ENCODE measurements at places on chromosomes 13 and 19.

GRCh38 chr19:18058208-18059009, 28.3 kb downstream of the IL12RB1 start:
- DNase-seq: peak; percentile 93

DNA sequence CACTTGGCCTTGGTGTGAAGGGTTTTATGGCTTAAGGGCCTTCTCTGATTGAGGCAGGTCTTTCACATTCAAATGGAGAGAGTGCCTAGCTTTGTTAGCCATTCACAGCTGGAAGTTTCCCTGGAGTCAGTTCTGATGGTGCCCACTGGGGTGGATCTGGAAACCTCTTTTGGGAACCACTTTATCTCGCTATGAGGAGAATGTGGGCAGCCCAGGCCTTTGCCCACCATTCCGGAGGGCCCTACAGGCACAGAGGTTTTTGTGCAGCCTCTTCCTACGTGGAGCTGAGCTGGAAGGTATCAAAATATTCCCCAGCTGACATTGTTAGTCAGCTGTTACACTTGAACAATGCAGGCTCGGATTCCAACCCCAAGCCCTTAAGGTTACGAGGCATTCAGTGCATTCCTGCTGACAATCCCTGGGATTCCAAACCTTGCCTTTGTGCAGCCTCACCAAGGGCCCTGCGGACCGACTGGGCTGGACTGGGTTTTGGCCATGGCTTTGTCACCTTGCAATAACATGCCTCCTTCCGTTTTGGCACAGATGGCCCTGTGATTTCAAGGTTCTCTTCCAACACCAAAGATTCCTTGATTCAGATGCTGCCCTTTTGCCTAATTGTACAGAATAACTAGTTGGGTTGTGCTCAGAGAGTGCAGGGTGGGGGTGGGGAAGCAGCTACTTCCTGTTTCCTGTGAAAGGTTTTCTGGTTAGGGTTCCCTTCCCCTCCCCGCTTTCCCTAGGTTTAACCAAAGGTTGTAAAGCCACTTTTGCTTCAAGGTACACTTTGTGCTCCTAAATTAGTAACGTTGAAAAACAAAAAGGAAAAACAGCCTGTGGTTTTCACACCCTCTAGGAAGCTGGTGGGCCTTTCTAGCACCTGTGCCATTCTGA, 27.0 kb downstream of the SAE1 start:
- no peak for DNase-seq

GRCh38 chr19:52231154-52231910, 38.1 kb upstream of the ZNF766 start:
- DNase-seq: no peak

DNA sequence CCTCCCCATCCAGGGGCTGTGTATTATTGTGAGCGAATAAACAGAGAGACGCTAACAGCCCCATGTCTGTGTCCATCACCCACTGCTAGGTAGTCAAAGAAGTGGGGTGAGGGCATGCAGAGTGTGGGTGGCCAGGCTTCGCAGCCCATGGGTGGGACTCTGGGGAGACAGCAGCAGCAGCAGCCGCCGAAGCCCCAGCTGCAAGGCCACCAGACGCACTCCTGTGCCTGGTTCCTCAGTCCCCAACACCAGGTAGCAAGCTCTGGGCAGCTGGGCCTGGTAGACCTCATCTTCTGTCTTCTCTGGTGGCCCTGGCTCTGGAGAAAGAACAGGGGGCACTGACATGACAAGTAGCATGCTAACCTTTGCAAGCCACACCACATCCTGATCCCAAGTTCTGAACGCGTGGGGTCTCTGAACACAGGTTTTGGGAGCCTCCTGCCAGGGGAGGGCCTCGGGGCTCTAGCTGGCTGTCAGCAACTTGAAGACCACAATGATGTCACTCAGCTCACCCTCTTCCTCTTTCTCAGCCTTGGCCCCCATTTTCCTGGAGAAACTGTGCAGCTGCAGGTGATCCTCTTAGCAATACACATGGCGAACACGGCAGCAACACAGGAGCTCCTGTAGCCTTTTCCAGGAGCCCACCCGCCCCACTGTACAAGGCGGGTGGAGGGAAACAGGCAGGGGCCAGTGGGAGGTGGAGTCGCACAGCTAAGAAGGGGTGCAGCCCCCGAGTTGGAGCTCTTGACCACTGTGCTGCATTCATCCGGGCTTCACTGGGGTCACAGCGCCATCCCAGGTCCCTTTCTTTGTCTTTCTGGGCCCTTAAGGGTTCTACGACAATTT, 5.8 kb downstream of the FUZ start:
- DNase-seq: no peak

GRCh38 chr19:18173054-18173571, 500 bp upstream of the IFI30 start:
- DNase-seq: no peak

- DNase-seq: no peak
Observed at GRCh38 chr13:34405410-34406181, 536.5 kb upstream of the NBEA start.

- DNase-seq: peak; percentile 57
Observed at GRCh38 chr13:40564342-40565001, 102.0 kb downstream of the FOXO1 start.

GRCh38 chr13:71852736-71853135, 14.3 kb downstream of the DACH1 start:
- no peak for DNase-seq

DNA sequence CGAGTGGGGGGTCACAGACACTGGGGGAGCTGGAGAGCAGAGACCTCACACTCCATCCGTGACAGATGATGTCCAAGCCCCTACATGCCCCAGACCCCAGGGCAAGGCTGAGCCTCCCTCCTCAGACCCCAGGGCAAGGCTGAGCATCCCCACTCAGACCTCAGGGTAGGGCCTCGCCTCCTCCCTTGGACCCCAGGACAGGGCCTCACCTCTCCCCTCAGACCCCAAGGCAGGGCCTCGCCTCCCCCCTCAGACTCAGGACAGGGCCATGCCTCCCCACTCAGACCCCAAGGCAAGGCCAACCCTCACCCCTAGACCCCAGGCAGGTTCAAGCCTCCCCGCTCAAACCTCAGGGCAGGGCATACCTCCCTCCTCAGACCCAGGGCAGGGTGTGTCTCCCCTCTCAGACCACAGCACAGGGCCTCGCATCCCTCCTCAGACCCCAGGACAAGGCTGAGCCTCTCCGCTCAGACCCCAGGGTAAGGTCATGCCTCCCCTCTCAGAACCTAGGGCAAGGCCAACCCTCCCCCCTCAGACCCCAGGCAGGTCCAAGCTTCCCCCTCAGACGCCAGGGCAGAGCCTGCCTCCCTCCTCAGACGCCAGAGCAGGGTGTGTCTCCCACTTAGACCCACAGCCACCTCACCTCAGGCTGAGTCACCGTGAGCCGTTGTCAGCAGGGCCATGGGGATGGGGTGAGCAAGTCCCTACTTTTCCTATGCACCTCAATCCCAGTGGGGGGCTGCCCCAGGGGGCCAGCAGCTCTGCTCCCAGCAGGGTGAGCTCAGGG, 1.7 kb upstream of the S1PR4 start:
- DNase-seq: no peak

- DNase-seq: no peak
Observed at GRCh38 chr19:18344582-18344950, 4.2 kb downstream of the PGPEP1 start.

DNA sequence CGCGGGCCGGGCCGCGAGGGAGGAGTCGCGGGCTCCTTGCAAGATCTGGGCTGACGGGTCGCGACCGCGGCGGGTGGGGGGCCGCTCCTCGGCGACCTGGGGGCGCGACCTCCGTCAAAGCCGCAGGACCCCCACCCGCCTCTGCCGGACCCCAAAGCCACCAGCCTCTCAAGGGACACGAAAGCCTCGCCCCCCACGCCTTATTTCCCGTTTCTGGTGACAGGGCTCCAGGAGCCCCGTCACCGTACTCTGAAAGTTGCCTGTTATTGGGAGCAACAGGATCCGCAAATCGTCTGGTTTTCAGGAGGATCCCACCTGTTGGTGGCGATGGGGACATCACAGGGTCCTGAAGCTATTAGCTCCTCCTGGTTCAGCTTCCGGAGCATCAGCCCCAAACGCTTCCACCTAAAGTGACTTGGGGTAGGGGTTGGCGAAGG, 530 bp downstream of the MAU2 start:
- no peak for DNase-seq

- no peak for DNase-seq
Observed at GRCh38 chr13:49256841-49257240, 9.1 kb downstream of the CDADC1 start.

- DNase-seq: no peak
Observed at GRCh38 chr19:58334691-58335249, 8.0 kb downstream of the ZSCAN22 start.

DNA sequence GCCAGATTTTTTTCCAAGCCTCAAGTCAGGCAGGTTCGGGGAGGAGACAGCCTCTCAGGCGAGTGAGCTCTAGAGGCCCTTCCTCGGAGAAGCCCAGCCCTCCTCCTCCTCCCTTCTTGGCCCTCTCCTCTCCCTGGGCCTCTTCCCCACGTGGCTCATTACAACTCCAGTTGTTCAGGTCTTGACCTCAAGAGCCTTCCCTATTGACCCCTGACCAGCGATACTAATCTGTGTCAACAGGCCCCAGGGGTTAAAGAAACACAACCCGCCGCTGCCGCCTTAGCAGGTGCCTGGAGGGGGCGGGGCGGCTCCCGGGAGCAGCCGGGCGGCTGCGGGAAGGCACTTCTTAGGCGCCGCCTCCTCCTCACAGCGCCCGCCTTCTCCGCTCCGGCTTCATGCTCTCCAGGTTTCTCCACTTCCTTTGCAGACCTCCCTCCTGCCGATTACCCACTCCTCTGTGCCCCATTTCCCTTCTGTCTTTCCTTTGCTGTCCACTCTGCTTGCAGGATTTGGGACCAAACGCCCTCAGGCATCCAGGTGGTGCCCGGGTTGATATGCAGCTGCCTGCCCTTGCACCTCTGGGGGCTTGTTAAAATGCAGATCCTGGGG, 51.0 kb downstream of the LYL1 start:
- no peak for DNase-seq

GRCh38 chr19:42074513-42075363, 1.2 kb upstream of the ZNF574 start:
- DNase-seq: peak; percentile 66

- DNase-seq: no peak
Observed at GRCh38 chr19:13781547-13781946, 7.3 kb downstream of the C19orf53 start.

GRCh38 chr13:111519041-111519440, 198.6 kb downstream of the TEX29 start:
- DNase-seq: no peak

DNA sequence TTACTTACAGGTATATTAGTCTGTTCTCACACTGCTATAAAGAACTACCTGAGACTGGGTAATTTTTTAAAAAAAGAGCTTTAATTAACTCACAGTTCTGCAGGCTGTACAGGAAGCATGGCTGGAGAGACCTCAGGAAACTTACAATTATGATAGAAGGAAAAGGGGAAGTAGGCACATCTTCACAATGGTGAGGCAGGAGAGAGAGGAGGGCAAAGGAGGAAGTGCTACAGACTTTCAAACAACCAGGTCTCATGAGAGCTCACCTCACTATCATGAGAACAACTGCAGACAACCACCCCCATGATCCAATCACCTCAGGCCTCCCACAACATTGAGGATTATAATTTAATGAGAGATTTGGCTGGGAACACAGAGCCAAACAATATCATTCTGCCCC, 511.7 kb downstream of the SLITRK6 start:
- DNase-seq: no peak

DNA sequence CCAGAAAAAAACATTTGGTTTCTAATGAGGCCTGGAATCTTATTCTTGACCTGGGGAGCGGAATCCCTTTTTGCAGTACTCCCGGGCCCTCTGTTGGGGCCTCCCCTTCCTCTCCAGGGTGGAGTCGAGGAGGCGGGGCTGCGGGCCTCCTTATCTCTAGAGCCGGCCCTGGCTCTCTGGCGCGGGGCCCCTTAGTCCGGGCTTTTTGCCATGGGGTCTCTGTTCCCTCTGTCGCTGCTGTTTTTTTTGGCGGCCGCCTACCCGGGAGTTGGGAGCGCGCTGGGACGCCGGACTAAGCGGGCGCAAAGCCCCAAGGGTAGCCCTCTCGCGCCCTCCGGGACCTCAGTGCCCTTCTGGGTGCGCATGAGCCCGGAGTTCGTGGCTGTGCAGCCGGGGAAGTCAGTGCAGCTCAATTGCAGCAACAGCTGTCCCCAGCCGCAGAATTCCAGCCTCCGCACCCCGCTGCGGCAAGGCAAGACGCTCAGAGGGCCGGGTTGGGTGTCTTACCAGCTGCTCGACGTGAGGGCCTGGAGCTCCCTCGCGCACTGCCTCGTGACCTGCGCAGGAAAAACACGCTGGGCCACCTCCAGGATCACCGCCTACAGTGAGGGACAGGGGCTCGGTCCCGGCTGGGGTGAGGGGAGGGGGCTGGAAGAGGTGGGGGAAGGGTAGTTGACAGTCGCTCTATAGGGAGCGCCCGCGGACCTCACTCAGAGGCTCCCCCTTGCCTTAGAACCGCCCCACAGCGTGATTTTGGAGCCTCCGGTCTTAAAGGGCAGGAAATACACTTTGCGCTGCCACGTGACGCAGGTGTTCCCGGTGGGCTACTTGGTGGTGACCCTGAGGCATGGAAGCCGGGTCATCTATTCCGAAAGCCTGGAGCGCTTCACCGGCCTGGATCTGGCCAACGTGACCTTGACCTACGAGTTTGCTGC, at the start of gene ICAM4:
TSS of gene ICAM4 (plus strand) at position 153 of the 935 bp plus-strand sequence. CDS start at position 211, 58 bp downstream.
- DNase-seq: peak; percentile 71

DNA sequence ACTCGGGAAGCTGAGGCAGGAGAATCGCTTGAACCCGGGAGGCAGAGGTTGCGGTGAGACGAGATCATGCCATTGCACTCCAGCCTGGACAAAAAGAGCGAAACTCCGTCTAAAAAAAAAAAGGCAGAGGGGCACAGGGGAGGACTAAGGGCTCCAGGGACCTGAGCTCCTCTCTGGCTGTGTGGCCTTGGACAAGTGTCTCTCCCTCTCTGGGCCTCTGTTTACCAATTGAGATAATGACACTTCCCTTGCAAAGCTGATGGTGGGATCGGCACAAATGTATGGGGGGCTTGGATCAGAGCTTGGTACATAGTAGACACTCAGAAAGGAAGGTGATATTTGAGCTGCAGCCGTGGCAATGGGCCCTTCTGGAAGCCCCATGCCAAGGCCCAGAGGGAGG, 11.4 kb upstream of the SPACA4 start:
- DNase-seq: no peak

DNA sequence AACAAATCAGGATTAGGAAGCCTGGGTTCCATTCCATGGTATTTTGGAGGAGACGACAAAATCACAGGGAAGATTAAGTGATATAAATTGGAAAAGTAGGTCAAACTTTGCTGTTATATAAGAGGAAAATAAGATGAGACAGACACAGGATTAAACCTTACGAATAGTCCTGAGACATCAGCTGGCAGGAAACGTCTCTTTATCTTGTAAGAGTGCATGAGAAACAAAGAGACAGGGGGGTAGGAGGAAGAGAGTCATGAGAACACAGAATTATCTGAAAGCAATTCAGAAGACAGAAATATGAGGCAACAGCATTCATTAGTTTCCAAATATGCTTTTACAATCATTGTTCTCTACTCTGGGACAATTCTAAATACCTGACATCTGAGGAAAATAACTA, 310.6 kb upstream of the MIR17HG start:
- no peak for DNase-seq

GRCh38 chr19:3499738-3500428, 591 bp downstream of the DOHH start:
- DNase-seq: no peak

Data from GM13976 (cell line).